Kidney (tissue), 22 donors: ENCODE measurements at places on chromosomes 11 and 22. TPM values are rescaled to one million over a fixed set of nuclear protein-coding genes. Genes with fewer than 3 reads are reported as not detected.
A peak's percentile ranks its signal among the peaks of the same experiment; 100 is the strongest.

DNA sequence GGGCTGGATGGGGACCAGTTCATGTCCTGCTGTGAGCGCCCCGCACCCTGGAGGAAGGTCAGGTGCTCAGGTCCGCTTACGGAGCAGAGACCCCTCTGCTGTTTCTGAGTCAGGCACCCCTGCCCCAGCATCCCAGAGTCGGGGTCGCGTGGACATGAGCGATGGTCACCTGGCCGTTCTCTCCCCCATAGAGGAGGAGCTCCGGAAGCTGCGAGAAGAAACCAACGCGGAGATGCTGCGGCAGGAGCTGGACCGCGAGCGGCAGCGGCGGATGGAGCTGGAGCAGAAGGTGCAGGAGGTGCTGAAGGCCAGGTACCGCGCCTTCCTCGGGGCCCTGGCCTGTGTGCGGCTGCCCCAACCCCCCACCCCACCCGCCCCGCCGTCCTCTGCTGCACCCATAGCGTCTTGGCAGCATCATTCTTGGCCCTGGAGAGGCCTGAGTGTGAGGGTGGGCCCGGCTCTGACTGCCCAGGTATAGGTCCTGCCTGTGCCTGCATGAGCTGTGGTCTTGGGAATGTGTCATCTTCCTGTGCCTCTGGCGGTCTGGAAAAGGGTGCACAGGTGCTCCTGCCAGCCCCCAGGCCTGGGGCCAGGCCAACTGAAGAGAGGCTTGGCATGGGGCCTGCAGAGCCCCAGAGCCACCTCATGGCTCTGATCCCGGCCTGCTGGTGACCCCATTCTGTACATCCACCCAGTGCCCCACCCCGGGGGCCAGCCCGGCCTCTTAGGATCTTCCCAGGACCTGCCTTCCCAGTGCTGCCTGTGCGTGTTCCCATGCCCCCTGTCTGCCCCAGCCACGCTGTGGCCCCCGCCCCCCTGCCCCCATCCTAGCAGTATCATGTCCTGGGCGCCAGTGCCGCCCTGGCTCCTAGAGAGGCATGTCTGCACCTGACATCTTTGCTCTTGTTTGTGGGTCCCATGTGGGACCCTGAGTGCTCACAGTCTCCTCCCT lies 38.1 kb downstream of the GRAMD4 start:
- DNase-seq: no peak

- DNase-seq: no peak
These were observed 13.5 kb downstream of the TMA7B start for GRCh38 chr22:39973656-39974055.

- DNase-seq: no peak
These were observed 13.0 kb downstream of the ABCC8 start for GRCh38 chr11:17463546-17464174.

DNA sequence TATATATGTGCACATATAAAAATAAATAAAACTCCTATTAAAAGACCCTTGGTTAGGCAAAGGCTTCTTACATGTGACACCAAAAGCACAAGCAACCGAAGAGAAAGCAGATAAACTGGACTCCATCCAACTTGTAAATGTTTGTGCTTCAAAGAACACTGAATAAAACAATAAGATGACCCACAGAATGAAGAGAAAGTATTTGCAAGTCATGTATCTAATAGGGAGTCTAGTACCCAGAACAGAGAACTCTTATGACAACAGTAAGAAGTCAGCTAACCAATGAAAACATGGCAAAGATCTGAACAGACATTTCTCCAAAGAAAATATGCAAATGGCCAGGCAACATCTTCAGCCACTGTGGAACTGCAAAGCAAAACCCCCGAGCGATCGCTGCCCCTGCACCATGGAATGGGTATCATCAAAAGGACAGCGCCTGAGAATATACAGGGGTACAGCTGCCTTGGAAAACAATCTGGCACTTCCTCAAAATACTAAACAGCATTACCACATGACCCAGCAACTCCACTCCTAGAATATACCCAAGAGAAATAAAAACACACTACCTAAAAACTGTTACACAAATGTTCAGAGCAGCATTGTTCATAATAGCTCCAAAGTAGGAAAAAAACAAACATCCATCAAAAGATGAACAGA lies 17.2 kb downstream of the BRD1 start:
- DNase-seq: no peak

DNA sequence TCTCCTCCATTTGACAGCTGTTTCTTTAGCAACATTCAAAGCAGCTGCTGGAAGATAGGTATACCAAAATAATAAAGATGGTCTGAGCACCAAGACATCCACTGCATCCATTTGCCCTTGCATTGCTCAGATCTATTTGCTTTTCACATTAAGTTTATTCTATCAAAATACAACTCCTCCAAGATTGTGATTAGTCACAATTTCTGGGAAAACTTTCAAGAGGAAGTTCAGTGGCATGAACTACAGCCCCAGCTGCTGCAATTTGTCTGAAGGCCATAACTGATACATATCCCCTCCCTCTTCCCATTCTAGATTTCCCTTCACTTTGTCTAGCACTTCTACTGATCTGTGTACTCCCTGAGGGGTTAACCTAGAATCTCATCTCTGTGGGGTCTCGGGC lies 117.5 kb upstream of the CEP126 start:
- DNase-seq: no peak

DNA sequence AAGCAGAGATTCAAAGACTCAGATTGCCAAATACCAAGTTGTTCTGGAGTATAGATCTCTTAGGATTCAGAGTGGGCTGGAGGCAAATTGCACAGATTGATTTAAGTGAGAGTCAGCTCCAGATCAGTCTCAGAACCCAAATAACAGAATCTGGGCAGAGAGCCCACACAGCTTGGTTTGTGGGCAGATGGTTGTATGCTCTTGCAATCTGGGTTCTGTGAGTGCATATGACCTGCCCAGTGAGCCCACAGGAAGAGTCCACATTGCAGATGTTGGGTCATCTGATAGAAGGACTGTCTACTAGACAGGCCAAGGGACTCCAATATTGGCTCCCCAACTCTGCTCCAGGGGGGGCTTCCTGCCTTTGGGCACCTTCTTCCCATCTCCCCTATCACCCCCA lies 65.9 kb downstream of the ADAMTS15 start:
- no peak for DNase-seq

DNA sequence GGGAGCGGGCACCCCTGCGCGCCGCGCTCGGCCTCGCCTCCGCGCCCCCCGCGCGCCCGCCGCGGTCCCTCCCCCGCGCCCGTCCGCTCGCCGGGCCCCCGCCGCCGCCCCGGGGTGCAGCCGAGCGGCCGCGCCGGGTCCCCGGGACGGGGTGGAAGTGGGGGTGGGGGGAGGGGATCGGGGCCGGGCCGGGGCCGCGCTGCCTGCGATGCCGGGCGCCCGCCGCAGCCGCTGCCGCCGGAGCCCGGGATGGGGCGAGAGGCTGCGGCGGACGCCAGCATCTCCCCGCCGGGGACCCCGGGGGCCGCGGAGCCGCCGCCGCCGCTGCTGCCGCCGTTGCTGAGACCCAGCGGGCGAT lies 365 bp downstream of the MGAT3 start:
- no peak for DNase-seq

DNA sequence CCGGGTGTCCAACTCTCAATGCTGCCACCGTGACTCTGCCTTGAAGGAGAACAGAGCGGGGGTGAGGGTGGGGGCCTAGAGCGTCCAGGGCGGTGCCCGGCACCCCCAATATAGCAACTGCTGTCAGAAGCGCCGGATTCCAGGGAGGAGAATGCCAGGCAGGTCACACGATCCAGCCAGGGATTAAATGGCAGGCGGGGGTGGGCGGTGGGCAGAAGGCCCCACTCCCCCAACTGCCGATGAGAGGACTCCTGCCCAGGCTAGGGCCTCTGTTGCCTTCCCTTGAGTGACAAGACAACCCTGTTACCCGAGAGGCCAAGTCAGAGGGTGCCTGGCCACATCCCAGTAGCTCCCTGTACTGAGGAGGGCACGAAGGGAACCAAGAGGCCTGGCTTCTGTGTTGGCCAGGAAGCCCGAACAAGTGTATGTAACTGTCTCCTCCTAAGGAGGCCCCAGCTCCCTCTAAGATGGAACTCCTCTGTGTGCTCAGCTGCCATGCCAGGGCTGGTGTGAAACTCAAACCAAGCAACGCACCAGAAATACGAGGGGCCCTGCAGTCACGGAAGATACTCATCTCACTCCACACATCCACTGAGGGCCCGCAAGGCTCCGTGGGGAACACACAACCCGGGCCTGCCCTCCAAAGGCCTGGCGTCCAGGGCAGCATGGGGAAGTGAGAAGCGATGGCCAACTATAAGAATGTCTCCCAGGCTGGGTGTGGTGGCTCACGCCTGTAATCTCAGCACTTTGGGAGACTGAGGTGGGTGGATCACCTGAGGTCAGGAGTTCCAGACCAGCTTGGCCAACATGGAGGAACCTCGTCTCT lies 3.0 kb downstream of the PACSIN3 start:
- no peak for DNase-seq

GRCh38 chr11:501683-502287 lies 5.3 kb downstream of the RNH1 start:
- DNase-seq: no peak

DNA sequence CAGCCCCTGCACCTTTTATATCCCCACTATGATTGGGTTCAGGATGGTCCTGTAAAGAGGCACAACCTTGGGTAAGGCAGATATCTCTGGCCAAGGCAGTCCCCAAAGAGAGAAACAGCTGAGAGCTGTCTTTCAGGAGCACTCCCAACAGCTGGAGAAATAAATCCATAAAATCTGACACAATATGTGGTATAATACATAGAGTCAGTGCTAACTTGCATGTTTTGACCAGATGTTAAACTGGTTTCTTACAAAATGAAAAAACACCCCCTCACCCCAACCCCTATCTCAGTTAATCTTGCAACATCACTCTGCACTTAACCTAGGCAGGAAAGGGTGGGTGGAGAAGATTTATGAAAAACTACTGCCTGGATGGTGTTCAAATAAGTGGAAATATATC lies 44.0 kb upstream of the C11orf87 start:
- DNase-seq: peak; percentile 30

DNA sequence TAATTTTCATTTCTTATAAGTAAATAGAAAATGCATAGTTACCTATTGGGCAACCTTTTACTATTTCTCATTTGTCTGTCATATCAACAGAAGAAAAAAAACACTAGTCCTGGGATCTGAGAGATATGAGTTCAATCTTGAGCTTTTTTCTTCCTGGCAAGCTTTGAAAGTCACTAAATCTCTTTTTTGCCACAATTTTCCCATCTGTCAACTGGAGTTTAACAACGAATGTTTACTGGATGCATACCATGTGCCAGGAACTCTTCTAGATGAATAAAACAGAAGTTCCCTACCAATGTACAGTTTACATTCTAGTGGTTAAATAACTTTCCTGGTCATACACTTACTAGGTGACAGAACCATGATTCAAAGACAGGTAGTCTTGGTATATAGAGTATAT lies 31.0 kb downstream of the FSHB start:
- DNase-seq: no peak

GRCh38 chr22:47057916-47058585 lies 295.6 kb downstream of the TBC1D22A start:
- no peak for DNase-seq

PHF5A gene
- polyA plus RNA-seq: 42.2 TPM

SMIM38 gene
- polyA plus RNA-seq: 0.19 TPM

ST3GAL4 gene
- polyA plus RNA-seq: 72.8 TPM

MFRP gene
- not detected for polyA plus RNA-seq

TMEM191C gene
- polyA plus RNA-seq: 2.1 TPM

ART1 gene
- polyA plus RNA-seq: not detected

LINC01488 gene
- not detected for polyA plus RNA-seq

GP1BB gene
- 4.1 TPM for polyA plus RNA-seq

UFD1 gene
- 67.8 TPM for polyA plus RNA-seq

OR4D5 gene
- polyA plus RNA-seq: not detected

CARNS1 gene
- polyA plus RNA-seq: 0.80 TPM

TENM4 gene
- polyA plus RNA-seq: 0.34 TPM
